BJ (cell line): ENCODE measurements at places on chromosomes 7 and 10.

DNA sequence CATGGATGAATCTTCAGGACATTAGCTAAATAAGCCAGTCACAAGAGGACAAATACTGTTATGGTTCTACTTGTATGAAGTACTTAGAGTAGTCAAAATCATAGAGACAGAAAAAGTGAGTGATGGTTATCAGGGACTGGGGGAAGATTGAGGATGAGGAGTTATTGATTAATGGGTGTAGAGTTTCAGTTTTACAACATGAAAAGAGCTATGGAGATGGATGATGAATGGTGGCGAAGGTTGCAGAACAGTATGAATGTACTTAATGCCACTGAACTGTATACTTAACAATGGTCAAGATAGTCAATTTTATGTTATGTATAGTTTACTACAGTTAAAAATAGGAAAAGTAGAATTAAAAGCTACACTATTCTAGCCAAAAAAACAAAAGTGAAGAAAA is 7.8 kb downstream of the STK31 start:
- DNase-seq = no peak

GRCh38 chr7:36192053-36192824 is 39.2 kb downstream of the EEPD1 start:
- DNase-seq = peak; percentile 87

DNA sequence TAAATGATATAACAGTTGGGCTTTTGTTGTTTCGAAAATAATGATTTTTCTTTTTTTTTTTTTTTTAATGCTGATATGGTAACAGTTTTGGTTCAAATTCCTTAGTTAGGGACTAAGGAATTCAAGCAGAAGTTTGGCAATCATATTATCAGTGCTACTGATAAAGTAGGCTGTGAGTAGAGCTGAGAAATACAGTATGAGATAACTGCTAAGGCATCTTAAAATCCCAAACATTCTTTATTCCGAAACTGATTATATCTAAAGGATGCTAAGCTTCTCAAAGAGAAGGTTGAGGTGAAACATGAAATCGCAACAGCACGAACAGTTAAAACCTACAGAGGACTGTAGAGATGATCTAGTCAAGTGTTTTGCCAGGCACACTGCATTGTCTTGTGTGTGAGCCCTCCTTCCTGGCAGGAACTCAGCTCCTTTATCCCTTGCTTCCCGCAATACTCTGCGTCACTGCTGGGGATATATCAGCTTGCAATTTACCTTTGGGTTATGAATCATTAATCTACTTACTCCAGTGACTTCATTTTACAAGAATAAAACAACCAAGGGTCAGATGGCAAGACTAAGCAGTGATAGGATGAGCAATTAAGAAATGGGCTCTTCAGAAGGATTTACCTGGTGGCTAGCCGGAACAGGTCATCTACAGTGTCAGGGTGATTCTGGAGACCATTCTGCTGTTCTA is 36.7 kb downstream of the IRF5 start:
- no peak for DNase-seq

- DNase-seq = no peak
These were observed 1511.9 kb downstream of the REEP3 start for GRCh38 chr10:65032867-65033769.

DNA sequence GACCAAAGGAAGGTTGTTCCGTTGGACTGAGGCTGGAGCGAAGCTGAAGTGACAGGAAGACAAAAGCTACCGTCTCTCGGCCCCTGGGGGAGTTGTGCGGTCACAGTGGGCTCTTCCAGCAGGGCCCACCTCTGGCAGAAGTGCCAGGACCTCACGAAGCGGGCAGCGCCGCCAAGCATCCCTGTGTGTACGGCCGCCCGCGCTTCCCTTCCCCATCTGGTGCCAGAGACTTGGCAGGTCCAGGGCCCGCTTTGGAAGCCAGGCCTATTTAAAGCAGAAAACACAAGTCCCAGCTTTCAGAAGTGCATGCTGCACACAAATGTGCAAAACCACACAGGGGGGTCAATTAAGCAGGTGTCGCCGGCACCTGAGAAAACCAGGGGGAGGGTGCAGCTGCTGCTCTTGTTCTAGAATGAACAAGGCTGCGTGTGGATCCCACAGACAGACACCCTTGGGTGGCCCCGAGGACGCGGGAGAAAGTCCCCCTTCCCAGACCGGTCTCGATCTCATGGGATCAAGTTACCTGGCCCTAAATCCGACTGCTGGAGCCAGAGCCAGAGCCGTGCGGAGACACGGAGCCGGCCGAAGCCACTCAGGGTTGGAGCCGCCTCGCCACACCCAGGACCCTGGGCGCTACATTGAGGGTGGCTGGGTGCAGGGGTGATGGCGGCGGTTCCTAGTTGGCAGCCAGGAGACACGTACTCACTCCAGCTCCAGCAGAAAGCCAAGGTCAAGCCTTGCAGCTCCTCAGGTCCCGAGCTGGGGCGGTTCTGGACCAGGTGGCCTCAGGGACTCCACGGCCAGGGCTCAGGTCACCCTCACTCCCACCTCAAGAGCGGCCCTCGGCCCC is 51.8 kb upstream of the PPP2R2D start:
- DNase-seq = no peak

- no peak for DNase-seq
These were observed 20.1 kb downstream of the UPP1 start for GRCh38 chr7:48108959-48109847.

- no peak for DNase-seq
These were observed 815 bp downstream of the NEUROG3 start for GRCh38 chr10:69572159-69573055.

DNA sequence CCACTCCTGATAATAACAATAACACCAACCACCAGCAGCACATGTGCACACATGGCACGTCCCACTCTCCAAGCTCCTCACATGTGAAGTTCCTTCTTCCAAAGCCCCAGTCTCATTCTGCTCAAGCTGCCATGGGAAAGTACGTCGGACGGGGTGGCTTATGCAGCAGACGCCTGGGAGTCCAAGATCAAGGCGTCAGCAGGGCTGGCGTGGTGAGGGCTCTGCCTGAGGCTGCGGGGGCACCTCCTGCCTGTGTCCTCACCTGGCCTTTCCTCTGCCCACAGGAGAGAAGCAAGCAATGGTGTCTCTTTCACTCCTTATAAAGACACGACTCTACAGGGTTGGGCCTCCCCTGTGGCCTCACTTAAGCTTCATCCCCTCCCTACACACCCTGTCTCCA is 68.8 kb upstream of the INSIG1 start:
- DNase-seq = no peak

DNA sequence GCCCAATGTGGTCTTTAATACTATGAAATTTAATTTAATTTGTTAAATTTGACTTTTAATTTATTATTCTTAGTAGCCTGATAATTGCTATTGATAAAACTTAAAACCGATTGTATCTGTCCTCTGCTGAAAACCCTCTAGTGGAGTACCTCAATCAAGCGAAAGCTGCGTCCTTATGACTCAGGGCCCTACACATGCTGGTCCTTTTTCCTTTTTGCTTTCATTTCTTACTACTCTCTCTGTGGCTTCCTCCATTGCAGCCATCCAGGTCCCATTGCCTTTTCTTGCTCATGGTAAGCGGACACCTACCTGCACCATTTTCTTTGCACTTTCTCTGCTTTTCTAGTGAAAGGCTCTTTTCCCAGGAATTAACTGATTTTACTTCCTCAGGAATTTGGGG is 301.1 kb downstream of the INHBA start:
- DNase-seq = no peak

DNA sequence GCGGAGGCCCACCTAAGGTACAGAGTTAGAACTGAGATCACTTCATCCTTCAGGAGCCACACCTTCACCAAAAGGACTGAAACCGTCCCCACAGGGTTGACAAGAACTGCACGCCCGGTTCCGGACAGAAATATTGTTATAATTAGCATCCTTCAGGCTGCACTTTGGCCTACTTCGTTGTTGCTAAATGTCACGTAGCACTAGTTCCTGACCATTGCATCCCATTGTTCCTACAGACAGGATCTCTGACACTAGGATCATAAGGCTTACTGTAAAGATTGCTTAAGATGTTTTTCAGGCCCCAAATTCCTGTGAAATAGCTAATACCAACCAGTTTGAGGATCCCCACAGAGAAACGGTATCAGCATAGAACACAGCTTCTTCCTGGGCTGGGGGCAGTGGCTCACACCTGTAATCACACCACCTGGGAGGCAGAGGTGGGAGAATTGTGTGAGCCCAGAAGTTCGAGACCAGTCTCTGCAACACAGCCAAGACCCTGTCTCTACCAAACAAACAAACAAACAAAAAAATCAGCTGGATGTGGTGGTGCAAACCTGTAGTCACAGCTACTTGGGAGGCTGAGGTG is 18.3 kb upstream of the EIF4H start:
- no peak for DNase-seq

DNA sequence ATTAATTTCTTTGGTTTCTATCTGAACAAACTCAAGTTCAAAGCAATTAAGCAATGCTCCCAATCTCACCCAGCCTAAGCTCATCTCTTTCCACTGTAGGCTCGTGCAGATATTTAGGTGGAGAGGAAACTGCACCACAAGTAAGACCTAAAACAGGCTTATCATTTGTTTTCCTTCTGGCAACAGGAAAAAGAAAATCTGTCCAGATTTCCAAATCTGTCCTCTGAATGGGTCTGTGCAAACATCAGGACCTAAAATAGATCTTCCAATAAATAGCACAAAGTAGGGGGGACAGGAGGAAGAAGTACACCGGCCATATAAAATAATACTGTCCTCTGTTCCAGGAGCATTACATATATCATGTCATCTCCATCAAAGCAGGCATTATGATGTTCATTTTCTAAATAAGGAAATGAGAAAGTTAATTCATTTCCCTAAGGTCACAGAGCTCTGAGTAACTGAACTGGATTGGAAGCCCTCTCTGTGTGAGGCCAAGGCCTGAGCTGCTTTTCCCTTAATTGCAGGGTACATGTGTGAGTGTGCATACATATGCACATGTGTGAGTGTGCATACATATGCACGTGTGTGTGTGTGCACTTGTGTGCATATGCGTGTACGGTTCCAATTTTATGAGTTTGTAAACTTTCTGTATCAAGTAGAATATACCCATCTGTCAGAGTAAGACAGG is 92.8 kb upstream of the PARD3 start:
- DNase-seq = no peak

DNA sequence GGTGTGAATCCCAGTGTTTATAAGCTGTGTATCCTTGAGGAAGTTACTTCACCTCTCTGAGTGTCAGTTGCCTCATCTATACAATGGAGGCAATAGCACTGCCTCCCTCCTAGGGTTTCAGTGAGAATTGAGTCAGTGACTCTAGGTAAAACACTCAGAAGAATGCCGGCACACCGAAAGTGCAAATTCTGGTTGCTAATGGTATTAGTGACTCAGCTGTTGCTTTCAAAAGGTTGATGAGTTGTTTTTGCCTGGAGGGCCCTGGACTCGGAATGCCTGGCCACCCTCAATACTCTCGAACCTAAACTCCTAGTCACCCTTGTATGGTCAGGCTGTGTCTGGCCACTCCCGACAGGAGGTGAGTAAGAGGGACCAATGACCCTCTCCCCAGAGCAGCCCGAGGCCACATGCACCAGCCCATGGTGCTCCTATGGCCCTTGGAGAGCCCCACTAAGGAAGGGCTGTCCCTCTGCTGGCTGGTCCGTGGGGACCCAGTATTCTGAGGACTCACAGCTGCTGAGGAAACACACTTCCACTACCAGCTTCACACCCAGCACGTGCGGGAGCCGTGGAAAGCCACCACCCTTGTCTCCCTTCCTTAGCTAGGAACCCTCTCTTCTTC is 60.2 kb downstream of the CALML3 start:
- DNase-seq = peak; percentile 91

- DNase-seq = no peak
These were observed 155.9 kb upstream of the EGR2 start for GRCh38 chr10:62972103-62972502.

GRCh38 chr10:93071674-93072224 is 1.9 kb upstream of the CYP26A1 start:
- no peak for DNase-seq

- no peak for DNase-seq
These were observed 10.7 kb upstream of the UCN3 start for GRCh38 chr10:5354068-5354467.

GRCh38 chr7:117322741-117323304 is at the start of gene WNT2:
WNT2 (minus strand) TSS chr7:117323058; CDS start chr7:117322989, 69 bp downstream.
- no peak for DNase-seq

DNA sequence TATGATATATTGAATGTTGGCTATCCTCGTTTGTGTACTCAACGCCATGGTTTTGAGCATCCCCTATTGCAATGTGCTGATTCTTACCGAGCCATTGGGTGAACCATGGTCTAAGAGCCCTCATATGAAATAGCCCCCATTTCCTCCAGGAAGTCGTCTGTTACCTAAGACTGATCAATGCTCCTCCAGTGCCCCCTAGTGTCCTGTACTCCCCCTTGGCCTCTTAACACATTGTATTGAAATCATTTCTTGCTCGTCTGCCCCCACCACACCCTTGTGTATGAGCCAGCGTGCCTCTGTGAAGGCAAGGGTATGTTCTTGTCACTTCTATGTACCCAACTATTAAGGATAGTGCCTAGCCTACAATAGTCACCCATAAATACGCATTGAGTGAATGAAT is 11.2 kb upstream of the SLC35B4 start:
- no peak for DNase-seq

- DNase-seq = peak; percentile 70
These were observed 70.0 kb upstream of the PAPSS2 start for GRCh38 chr10:87589645-87590051.

DNA sequence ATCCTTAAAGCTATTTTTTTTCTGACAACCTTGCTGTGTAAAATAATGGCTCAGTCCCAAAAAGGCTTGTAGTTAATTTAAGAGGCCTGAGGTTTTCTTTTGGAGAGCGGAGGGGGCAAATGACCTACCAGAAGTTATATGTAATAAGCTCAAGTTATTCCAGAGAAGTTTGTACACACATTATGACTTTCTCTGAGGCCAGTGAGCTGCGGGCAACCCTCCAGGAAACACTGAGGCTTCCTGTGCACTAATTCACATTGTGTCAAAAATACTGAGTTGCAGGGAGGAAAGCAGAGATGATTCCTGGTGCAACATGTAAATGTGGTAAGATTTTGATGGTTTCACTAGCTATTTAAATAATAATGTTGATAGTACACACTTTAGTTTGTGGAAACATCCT is 188.6 kb downstream of the DIP2C start:
- no peak for DNase-seq

DNA sequence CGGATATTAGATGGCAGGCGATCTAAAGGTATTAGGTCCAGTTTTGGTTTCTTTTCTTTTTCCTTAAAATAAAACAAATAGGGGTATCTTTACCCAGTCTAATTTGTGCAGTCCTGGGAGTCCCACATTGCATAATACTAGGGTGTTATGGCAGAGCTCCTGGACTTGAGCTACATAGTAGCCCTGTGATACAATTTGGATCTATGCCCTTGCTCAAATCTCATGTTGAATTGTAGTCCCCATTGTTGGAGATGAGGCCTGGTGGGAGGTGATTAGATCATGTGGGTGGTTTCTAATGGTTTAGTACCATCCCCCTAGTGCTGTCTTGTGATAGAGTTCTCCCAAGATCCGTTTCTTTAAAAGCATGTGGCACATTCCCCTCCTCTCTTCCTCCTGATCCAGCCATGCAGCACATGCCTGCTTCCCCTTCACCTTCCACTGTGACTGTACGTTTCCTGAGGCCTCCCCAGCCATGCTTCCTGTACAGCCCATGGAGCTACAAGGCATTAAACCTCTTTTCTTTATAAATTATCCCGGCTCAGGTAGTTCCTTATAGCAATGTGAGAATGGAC is 141.9 kb downstream of the RPS24 start:
- DNase-seq = no peak

- DNase-seq = no peak
These were observed 2.3 kb downstream of the UNCX start for GRCh38 chr7:1234881-1235500.

GRCh38 chr10:15815242-15815885 is 44.9 kb downstream of the MINDY3 start:
- no peak for DNase-seq

- DNase-seq = no peak
These were observed 87.3 kb upstream of the ARID5B start for GRCh38 chr10:61814160-61814559.

- DNase-seq = no peak
These were observed 8.1 kb downstream of the HHEX start for GRCh38 chr10:92697663-92698511.
